ENCODE measurements at places on chromosomes 5 and 9.

DNA sequence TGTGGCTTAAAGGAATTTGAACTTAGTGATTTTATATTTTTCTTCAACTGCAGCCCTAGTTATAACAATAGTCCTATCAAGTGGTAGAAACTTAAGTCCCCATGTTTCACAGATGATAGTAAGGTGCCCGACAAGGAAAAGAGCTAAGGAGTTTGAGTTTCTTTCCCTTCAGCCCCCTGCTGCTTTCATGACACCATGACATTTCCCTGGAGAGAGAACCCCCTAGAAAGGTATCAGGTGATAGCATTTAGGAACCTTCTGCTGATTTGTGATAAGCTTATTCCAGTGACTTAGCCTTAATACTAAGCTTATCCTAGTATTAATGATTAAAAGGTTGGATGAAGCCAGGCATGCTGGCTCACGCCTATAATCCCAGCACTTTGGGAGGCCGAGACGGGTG is 623.8 kb upstream of the TYRP1 start:
- DNase-seq, result no peak

DNA sequence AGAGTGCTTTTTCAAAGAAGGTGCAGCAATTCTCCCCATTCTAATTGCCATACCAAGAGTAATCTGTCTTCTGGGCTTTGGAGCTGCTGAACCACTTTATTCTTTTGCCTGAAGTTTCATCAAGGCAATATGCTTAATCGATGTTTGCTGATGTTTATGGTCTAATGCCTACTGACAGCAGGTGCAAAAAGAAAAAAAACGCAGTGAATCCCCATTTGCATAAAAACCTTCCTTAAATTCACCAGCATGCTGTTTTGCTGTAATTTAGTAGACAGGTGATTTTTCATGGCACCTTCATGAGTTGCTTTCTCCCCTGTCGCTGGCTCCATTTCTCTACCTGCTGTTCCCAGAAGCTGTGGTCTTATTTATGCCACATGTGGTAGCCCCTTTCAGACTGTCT is 83.1 kb upstream of the MAST4 start:
- no peak for DNase-seq

- peak; percentile 85 for DNase-seq
Measured at GRCh38 chr9:135887585-135888050, 19.7 kb downstream of the CAMSAP1 start.

DNA sequence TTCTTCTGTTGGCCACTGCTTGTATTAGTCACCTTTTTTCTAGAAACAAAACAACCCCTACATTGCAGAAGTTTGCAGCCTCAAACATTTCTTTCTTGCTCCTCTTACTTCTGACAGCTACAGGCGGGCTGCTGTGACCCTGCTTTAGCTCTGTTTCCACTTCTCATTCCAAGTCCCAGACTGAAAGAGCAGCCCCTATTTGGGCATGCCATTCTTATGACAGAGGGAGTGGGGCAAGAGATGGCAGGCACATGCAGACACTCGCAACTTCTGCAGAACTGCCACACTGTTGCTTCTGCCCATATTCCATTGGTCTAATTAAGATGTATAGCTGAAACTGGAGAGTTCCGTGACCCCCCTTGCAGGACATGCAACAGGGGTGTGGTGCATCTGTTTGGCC is 19.6 kb upstream of the RPS23 start:
- no peak for DNase-seq

DNA sequence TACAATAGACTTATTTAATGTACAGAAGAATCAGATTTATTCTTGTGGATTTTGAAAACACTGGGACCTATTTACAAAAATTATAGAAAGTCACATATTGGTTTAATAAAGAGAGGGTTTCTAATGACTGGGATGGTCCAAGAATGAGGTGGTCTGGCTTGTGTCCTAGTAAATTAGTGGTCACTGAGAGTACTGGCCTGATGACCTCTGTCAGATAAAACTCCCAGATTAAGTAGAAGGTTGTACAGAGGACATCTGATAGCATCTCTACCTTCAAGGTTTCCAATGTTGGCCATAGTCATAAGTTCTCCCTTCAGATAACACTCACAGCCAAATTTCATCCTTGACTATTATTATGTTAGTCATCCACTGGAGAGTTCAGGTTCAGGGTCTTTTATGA is 692.9 kb downstream of the MTRR start:
- DNase-seq, result no peak

- DNase-seq, result no peak
Measured at GRCh38 chr9:132367613-132368313, 13.0 kb upstream of the SETX start.

DNA sequence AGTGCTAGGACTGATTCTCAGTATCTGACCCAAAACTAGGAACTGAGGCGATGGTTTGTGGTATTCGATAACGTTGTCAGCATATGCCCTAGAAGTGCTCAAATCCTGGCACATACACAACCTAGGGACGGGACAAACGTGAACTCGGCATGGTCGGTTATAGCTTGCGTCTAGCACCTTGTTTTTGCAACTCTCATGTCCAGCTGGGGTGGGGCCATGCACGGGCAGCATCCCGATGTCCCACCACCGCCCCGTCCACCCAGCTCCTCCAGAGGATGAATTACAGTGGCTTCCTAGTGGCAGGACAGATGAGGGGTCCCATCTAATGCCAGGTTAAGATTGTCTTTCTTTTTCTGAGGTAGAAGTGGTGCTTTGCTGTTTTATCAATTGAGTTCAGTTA is 31.6 kb downstream of the PROP1 start:
- no peak for DNase-seq

DNA sequence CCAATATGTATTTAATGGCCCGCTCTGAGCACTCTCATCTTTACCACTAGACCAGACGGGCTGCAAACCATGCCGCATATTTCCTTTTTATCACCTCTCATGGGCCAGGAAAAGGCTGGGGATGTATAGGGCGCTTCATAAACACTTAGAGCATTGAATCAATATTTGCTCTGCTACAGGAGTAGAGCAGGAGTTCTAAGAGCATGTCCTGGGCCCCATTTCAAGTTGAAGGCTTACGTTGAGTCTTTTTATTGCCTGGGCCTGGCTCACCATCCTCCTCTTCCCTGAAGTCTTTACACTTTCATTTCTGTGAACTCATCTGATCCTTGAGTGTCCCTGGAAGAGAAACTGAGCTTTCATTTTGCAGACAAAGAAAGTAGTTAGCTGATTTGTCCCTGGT is 112.4 kb downstream of the FSTL4 start:
- DNase-seq, result no peak

DNA sequence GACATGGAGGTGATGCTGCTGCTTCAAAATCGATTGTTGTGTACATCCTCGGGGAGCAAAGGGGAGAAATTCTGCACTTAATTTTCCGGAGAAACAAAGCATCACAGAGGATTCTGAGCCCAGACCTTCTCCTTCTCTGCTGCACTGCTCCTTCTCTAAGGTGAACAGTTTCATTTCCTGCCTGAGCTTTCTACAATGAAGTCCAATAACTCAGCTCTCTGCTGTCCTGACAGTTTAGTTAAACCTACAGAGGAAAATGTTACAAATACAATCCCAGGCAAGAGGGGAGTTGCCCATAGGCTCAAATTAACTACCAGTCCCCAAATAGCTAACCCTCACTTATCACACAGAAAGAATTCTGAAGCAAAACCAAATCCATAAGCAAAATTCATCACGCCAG is 206.3 kb downstream of the EFNA5 start:
- no peak for DNase-seq

- DNase-seq, result no peak
Measured at GRCh38 chr5:73301208-73301901, 128.4 kb downstream of the TMEM174 start.

- no peak for DNase-seq
Measured at GRCh38 chr9:79562749-79563386, 8.9 kb upstream of the TLE4 start.

- no peak for DNase-seq
Measured at GRCh38 chr5:67728326-67728890, 487.1 kb upstream of the PIK3R1 start.

- no peak for DNase-seq
Measured at GRCh38 chr9:76592974-76593347, 134.0 kb downstream of the GCNT1 start.

- DNase-seq, result no peak
Measured at GRCh38 chr5:65101632-65102100, 332.9 kb downstream of the CWC27 start.

DNA sequence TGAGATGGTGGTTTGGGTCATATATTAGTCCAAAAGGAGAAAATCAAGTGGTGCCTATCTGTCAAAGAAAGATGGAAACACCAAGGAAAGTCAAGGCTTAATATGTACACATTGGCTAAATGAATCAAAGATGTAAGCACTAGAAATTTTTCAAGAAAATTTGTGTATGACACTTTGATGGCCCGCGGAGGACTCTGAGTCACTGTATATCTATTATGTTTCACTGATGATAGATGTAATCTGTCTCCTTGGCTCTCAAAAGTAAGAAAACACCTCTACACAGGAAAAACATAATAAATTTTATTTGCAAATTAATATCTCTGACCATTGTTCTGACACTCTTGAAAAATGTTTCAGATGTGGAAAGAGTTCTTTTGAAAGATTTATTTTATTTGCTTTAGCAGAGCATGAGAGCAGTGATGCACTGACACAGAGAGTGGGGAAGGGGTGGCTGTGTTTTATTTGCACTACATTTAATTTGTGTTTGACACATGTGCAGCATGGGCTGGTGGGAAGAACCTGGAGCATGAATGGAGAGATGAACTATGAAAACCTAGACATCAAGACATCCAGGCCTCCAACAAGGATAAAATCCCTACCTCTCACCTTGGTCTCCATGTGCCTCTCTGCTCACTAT is 180.8 kb upstream of the GAS1 start:
- no peak for DNase-seq

DNA sequence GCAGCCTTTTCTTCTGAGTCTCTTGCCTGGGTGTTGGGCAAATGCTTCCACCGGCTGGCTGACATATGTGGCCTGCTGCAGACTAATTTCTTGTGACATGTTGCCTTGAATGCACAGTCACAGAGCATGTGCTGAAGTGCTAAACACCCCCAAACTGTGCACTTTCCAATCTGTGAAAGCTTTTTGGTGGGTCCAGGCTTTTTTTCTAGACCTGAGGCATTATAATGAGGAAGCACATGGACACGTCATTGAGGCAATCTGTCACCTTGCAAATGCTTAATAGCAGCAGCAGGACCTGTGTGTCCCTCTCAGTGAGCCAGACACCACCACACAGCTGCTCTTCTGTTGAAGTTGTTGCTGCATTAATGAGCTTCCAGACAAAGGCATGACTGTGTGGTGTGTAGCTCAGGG is 274.7 kb downstream of the ELAVL2 start:
- DNase-seq, result no peak

- no peak for DNase-seq
Measured at GRCh38 chr9:25861421-25861820, 183.2 kb upstream of the TUSC1 start.

DNA sequence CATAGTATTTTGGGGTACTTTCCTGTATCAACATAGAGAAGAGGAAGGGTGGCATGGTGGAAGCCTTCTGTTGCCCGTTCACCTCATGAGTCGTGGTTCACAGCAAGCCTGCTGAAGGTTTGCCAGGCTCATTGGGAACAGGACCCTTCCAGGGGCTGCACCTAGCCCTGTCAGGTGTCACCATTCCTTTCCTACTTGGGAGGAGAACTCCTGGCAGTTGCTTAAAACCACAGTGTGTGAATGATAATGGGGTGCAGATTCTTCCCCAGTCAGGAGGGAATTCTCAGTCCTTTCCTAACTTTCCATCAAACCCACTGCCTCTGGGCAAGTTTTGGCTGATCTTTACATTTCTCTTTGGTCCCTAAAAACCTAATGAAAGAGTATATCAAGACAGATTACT is 99.4 kb upstream of the CTNND2 start:
- DNase-seq, result no peak
